ENCODE measurements at places on chromosomes 7 and 10.

- no peak for DNase-seq
Observed at GRCh38 chr7:129222064-129222463, 2.8 kb upstream of the AHCYL2 start.

DNA sequence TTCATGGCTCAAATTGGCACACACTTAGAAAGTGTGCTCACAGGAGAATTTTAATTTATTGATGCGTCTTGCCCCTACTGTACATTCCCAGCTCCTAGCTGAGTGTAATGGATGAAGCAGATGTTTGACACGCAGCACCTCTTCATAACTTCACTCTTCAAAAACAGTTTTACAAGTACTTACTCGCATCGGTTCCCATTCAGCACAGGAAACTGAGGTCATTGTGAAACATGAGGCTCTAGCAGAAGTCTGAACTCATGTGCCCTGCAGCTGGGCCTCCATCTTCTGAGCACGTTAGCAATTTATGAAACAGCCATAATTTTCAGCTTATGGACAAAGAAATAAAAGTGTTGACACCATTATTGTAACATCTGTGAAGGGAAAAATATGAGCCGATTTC lies 558.9 kb upstream of the MGMT start:
- DNase-seq = no peak

DNA sequence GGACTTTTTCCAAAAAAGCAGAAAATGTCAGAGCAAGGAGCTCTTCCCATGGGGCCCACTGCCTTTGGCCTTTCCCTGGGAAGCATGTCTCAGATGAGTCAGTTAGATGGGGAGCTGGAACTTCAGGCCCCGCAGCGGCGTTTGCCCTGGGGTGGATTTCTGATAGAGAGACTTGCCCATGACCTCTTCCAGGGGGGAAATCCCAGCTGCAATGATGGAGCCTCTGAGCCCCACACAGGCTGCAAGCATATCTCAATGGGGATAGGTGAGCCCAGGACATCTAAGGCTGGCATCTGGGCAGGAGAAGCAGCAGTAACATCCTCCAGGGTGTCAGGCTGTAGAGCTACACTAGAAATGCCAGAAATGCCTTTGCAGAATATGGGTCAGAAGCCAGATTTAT lies 269.2 kb upstream of the TCERG1L start:
- no peak for DNase-seq

DNA sequence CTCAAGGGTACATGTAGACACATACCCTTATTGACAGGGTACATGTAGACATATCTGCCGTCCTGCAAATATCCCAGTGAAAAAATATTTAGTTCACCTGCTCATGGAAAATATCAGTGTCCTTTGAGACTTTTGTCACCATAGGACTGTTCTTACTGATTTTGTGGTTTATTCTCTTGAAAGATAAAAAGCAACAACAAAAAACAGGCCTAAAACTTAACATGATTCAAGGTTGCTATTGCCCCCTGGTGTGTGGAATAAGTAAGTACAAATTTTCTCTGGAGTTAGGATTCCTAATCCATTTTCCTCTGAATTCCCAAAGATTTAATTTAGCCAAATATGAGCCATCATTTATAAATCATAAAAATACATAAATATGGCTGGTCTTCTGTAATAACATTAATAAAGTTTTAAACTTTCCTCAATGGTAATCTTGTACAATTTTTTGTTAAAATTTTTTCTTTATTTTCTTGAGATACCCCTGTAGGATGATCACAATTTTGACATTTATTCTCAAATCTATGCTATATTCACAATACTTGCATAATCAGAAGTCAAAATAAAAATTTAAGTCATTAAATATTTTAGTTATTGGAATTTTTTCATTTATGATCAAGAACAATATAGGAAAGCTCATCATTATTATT lies 741.4 kb upstream of the POT1 start:
- DNase-seq = no peak

GRCh38 chr7:31688372-31688771 lies 1.4 kb downstream of the PPP1R17 start:
- DNase-seq = no peak

Data from central memory CD4-positive, alpha-beta T cell (primary cell).